ENCODE measurements at places on chromosomes 7 and 10.
A peak's percentile ranks its signal among the peaks of the same experiment; 100 is the strongest.

DNA sequence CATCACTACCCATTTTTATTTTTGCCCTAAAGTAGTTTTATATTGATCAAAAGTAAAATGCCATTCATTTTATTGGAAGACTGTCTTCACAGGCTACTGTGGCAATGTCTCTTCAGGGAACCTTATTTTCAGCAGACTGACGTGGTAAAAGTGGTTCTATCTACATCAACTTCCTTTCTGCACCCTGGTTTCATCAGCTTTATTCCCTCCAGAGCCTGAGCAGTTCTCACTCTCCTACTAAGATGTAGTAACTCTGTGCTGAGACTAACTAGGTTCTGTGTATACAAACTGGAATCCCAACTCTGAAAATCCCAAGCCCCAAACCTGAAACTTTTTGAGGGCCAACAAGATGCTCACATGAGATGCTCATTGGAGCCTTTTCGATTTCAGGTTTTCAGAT, 155.3 kb downstream of the SFMBT2 start:
- no peak for DNase-seq

GRCh38 chr7:152751449-152752141, 8.0 kb upstream of the ACTR3B start:
- DNase-seq, result no peak

DNA sequence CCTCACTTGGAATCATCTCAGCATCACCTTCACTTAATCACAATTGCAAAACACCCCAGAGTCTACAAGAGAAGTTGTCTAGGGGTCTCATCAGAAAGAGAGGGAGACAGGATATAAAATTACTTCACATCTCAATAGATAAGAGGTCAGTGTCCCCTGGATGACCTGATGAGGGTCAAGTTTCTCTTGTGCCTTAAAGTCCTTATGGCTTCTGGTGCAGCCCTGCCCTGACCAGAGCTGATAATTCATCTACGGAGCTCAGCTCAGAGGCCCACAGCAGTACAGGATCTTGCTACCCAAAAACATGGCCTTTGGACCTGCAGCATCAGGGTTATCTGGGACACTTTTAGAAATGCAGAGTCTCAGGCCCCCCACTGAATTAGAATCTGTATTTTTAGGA, 111.1 kb upstream of the GLI3 start:
- no peak for DNase-seq

DNA sequence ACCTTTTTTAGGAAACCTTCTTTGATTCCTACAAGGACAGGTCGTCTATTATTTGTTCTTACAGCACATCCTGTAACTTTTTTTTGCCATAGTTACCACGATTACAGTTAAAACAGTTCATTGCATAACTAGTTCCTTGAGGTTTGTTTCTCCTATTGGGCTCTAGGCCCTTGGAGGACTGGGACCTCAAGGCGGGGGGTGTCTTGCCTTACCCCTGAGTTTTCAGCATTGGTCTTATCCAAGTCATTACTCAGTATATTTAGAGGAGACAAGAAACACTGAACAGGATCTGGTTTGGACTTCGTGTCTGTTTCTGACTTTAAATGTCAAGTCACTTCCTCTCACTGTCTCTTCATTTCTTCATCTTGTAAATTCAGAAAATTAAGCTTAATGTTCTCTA, 369.8 kb downstream of the SDK1 start:
- no peak for DNase-seq

DNA sequence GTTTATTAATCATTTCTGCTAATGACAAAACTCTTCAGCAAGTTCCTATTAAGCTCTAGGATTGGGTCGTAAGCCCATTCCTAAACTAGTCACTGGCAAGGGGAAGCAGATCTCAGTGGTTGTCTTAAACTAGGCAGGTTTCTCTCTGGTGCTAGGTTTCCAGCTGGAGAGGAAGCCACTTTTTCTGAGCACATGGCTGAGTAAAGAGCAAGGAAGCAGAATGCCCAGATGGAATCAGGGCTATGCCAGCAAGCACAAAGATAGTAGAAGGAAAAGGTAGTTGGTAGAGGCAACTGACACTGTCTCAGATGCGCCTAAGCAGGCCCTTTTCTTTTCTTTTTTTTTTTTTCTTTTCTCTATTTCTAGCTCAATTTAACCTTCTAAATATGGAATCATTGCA, 224.9 kb downstream of the EXOC4 start:
- DNase-seq, result no peak

GRCh38 chr10:26217396-26218086, 967 bp downstream of the GAD2 start:
- DNase-seq, result no peak

GRCh38 chr7:152643979-152644559, 31.9 kb downstream of the XRCC2 start:
- DNase-seq, result no peak

GRCh38 chr7:132386201-132386681, 190.0 kb downstream of the PLXNA4 start:
- no peak for DNase-seq

DNA sequence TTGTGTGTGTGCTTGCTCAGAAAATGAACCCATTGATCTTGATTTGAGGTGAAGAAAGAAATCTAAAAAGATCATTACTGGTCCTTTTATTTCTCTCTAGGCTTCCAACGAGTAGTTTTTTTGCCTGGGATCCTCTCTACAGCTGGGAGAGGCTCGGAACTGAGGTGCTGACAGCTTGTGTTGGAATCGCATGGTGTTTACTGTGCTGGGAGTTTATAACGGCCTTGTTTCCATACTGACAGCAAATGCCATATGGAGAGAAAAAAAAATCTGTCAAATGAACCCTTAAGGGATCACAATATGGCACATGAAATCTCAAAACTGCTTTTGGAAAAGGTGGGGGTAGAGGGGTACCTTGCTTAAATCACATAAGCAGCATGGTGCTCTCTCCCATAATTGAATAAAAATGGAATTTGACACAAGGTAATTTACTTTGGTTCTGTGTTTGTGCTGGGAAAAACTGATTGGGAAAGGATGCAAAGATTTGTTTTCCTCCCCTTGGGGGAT, 165.0 kb downstream of the RGS10 start:
- no peak for DNase-seq

GRCh38 chr10:28644647-28645046, 32.7 kb upstream of the BAMBI start:
- DNase-seq, result no peak

DNA sequence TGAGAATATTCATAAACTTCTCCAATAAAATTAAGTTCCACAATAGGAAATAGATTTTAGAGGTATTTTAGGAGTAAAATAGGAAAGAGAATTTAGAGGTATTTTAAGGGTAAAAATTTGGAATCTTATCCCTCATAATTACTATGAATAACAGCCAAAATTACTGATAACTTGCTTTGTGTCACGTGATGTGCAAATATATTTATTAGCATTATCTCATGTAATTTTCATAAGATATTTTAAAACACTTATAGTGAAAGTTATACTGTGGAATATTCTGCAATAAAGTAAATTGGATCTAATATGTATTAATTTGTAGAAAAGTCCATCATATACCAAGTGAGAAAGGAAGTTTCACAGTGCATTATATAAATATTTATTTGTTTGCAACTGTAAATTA, 64.2 kb upstream of the VWDE start:
- no peak for DNase-seq

DNA sequence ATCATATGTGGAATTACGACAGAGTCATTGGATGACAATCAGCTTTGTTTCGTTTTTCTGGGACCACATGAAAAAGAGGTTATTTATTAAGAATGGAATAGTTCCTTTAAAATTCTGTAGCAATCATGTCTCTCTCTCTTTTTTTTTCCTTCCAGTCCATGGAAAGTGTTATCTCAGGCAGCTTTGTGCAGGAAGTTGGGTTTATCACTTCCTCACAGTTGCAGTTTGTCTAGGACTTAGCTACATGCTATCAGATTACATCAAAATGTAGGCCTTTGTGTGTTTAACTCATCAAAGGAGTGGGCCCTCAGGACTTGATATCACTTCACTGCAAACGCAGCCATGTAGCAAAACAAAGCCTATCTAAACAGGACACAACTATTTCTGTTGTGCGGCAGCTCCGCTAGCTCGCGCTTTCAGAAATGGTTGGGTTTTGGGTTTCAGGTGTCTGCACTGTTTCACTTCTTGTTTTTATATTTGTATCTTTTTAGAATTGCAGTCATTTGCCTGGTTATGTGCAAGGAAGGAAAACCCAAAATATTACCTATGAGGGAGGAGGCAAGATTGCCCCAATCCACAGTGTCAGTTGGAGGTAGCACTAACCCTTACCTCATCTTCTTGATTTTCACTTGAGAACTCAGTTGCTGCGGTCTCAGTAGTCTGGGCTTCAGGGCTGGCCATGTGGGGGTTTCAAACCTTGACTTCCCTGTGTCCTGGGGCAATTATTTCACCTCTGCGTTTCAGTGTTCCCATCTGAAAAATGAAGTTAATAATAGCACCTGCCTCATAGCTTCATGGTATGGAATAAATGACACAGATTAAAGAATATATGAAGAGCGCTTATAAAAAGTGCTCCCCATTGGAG, 66.7 kb downstream of the HHEX start:
- no peak for DNase-seq

GRCh38 chr10:69057261-69057950, 30.5 kb upstream of the SRGN start:
- no peak for DNase-seq

- DNase-seq, result peak; percentile 34
These were observed 21.5 kb downstream of the C10orf105 start for GRCh38 chr10:71697938-71698709.

GRCh38 chr10:6583447-6583846, 3.4 kb upstream of the PRKCQ start:
- DNase-seq, result no peak

GRCh38 chr10:14758994-14759664, 15.6 kb downstream of the FAM107B start:
- DNase-seq, result no peak

DNA sequence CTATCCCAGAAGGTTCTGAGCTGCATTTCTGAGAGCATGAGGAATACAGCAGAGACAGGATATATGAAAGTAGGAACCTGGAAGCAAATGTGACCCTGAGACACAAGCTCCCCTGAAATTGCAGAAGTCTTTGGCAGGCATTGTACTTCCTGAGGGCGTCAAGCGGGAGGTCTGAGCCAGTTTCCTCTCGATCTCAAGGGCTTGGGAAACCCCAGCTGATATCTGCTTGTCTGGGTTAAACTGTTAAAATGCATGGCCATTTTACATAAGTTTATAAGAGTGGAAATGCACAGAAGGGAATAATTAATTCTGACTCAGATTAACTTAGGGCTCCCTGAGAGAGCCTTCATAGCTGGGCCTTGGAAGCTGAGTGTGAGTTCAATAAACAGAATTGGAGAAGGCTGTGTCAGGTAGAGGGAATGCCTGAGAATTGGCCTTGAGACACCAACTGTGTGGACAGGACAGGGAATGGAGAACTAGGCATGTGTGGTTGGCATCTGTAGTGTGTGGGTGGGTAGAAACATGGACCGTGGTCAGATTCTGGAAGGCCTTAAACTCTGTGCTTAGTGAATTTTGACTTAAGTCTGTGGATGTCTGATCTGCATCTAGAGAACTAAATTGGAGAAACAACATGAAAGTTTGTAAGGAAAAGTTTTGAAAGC, 53.3 kb downstream of the WIPF3 start:
- DNase-seq, result no peak

DNA sequence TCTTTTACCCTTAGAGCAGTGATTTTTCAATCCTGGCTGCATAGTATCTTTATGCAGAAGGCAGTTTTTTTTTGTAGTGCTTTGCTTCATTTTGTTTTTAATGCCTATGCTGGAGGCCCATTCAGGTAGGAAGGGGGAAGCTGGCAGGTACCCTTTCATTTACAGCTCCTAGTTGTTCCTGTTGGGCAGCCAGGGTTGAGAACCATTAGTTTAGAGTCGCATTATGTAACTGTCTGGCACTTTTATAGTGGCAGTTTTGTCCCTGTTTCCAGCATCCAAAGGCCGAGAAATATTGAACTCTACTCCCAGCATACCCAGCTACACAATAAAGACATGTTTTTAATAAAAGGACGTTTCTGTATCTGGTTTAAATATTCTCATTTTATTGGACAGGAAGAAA, 110.6 kb downstream of the CCDC3 start:
- DNase-seq, result no peak

DNA sequence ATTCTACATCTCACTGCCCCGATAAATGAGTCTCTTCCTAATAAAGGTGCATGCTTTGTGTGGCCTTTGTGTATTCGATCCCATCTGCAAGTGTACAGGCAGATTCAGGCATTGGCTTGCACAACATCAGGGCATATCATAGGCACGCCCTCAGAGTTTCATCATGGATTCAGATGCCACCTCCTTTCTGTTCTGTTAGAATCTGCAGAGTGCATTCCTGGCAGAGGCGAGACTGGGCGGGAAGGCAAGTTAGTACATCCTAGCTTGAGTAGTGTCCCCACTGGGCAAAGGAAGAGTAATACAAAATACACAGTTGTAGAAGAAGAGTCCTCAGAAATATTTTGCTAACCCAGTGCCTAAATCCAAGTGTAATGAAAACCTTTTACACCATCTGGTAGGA, 346.5 kb upstream of the GALNT17 start:
- DNase-seq, result no peak

GRCh38 chr7:1227814-1228544, 4.7 kb upstream of the UNCX start:
- no peak for DNase-seq

All from CD8-positive, alpha-beta T cell (primary cell).